ENCODE measurements at places on chromosomes 1 and 21. TPM values are rescaled to one million over a fixed set of nuclear protein-coding genes. Genes with fewer than 3 reads are reported as not detected.

- peak; percentile 69 for DNase-seq
These were observed 7.5 kb downstream of the MX2 start for GRCh38 chr21:41369105-41369919.

DNA sequence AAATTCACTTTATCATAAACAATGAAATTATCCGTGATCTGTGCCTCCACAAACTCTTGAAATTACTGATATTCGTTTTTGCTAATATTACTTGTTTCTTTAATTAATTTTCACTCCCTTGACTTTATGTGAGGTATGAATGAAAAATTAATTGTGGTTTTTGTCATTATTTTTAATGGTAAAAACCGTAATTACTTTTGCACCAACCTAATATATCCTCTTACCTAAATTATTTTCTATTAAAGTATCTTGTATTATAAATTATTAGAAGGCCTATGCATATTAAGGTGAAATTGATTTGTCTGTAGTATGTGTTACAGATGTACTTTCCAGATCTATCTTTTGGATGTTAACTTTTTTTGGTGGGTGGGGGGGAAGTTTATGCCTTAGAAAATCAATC lies 315.9 kb downstream of the KCTD3 start:
- no peak for DNase-seq

DNA sequence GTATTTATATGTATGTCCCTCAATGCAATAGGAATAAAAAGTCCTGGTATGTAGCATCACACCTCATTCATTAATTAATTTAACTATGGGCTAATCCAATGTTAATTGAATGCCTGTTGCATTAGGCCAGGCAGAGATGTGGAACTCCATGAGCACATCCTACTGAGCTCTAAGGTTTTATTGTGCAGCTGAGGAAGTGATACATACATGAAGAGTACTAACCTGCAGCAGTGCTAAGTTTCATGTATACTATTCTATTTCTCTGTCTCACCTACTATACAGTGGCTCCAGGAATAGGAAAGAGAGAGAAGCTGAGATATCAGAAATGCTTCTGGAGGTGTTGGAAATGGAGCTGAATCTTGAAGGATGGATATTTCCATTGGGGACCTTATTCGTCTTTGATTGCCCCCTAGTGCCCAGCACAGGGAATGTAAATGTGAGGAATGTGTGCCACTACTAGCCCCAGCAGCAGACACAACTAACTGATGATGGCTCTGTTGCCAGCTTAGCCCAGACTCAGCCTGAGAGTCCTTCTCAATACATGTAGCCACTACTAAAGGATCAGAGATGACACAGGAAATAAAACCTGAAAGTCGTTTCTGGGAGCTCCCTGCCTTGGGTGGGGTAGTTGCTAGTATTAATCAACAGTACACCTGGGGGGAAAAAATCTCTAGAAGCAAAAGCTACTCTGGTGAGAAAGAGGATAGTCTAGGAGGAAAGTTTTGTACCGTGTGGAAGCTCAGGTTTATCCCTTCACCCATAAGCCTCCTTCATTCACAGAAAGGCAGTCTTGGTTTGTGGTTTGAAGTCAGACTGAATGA lies 173.3 kb upstream of the FOXD3 start:
- DNase-seq = no peak

- no peak for DNase-seq
These were observed 48.3 kb downstream of the IL23R start for GRCh38 chr1:67214420-67215174.

GRCh38 chr1:178551940-178552339 lies 39.0 kb downstream of the TEX35 start:
- DNase-seq = no peak

GRCh38 chr1:94004924-94005323 lies 95.7 kb upstream of the GCLM start:
- DNase-seq = no peak

- DNase-seq = peak; percentile 69
These were observed 4.7 kb upstream of the CCDC24 start for GRCh38 chr1:43986712-43987111.

- DNase-seq = no peak
These were observed 1761.9 kb downstream of the PLA2G4A start for GRCh38 chr1:188590641-188591040.

- no peak for DNase-seq
These were observed 371.7 kb upstream of the BRINP3 start for GRCh38 chr1:190849346-190849745.

DNA sequence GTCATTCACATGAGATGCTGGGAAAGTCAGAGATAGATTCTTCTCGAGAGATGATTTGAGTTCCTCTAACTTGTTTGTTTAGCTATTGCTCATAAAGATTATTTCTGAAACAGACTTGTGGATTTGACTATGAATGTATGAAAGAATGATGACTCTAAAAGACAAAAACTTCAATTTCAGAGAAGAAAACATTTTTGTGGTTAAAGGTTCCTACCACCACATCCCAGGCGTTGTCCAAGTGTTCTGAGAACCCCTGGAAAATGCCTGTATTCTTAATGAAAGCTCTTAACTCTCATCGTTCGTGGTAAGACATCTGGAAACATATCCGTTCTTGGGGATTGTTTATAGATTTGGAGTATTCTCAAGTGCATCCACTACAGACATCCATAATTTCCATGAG lies 228.7 kb downstream of the BARHL2 start:
- DNase-seq = no peak

GRCh38 chr1:4059270-4059669 lies 159.2 kb upstream of the C1orf174 start:
- no peak for DNase-seq

Gene BMP8A
- 6.5 TPM for total RNA-seq

Gene GPR37L1
- 3.5 TPM for total RNA-seq

Data from mucosa of descending colon (tissue), 3 donors.